ENCODE measurements at places on chromosomes 16 and 17. TPM values are rescaled to one million over a fixed set of nuclear protein-coding genes. Genes with fewer than 3 reads are reported as not detected.

- DNase-seq, result no peak
These were observed 181.2 kb upstream of the AXIN2 start for GRCh38 chr17:65742403-65743307.

GRCh38 chr16:29745853-29746345 lies at the start of gene C16orf54:
C16orf54 (minus strand) TSS chr16:29745990; CDS start chr16:29744951, 1,039 bp downstream.
- peak; percentile 56 for DNase-seq

DNA sequence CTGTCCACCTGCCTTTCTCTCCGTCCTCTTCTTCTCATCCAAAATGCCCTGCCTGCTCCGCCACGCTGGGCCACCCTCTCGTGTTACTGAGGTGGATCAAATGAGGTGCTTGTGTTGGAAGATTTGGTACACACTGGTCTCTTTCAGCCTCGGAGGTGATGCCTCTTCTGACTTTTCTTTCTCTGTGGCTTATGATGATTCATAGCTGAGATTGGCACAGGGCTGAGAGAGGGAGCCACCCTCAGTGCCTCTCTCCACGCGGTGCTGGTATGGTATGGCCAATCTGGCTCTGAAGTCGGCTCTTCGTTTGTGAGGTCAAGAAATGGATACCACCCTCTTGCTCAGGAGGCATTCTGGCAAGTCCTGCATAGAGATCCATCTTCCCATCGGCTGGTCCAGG lies 82.4 kb downstream of the PLCG2 start:
- DNase-seq, result no peak

GRCh38 chr17:62780951-62781350 lies 27.2 kb downstream of the MARCHF10 start:
- DNase-seq, result no peak

The TBC1D3H gene
- not detected for total RNA-seq

The GUCY2D gene
- total RNA-seq, result not detected

The PERCC1 gene
- not detected for total RNA-seq

DNA sequence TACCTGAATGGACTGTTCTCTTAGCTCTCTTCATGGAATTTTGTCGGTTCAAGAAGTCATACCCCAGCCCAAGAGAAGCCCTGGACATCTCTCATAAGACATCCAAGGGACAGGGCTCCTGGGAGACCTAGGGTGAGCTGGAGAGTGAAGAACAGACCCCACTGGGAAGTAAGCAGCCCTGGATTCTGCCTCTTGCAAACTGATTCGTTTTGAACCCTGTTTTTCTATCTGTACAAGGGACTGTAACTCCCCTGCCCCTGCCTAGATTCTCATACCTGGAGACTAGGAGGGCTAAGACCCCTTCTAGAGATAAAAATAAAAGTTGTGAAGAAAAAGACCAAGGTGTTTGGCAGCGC lies 449 bp downstream of the CCL3L1 start:
- no peak for DNase-seq

GRCh38 chr16:30374538-30374937 lies at the start of gene MYL11:
MYL11 (plus strand) TSS chr16:30374802; CDS start chr16:30374858, 56 bp downstream.
- DNase-seq, result no peak

The RAC3 gene
- total RNA-seq, result not detected

The FBXW10B gene
- not detected for total RNA-seq

The ATP6V0C gene
- 91.9 TPM for total RNA-seq

- no peak for DNase-seq
These were observed 227.9 kb downstream of the MAF start for GRCh38 chr16:79372503-79373184.

DNA sequence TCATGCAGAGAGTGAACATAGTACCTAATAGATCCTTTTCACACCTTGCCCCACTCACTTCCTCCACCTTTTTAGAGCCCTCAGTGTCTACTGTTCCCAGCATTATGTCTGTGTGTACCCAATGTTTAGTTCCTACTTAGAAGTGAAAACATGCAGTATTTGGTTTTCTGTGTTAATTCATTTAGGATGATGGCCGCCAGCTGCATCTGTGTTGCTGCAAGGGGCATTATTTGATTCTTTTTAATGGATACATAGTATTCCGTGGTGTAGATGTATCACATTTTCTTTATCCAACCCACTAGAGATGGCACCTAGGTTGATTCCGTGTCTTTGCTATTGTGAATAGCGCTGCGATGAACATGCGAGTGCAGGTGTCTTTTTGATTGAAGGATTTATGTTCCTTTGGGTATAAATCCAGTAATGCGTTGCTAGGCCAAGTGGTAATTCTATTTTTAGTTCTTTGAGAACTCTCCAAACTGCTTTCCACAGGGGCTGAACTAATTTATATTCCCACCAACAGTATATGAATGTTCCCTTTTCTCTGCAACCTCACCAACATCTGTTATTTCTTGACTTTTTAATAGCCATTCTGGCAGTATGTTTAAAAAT lies 47.1 kb downstream of the HLF start:
- no peak for DNase-seq

The CNGB1 gene
- not detected for total RNA-seq

Data from ascending aorta (tissue), 2 donors.